NCI-H69 (cell line): ENCODE measurements at places on chromosomes 13 and 19.

DNA sequence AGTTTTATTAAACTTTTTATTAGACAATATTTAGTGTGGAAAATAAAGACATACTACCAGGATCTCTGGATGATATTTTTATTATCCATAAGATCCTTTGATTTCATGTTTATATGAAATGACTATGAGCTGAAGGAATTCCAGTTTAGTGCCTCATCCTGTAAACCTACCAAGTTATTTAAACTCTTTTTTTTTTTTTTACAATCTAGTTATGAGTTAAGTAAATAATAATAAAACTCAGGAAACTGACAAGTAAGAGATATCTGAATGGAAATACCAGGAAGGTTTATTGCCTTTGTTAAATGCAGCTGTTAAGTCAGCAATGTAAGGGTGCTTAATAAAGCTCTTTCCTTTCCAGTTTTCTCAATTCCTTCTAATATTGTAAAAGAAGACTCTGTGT lies 53.9 kb downstream of the RXFP2 start:
- no peak for DNase-seq

DNA sequence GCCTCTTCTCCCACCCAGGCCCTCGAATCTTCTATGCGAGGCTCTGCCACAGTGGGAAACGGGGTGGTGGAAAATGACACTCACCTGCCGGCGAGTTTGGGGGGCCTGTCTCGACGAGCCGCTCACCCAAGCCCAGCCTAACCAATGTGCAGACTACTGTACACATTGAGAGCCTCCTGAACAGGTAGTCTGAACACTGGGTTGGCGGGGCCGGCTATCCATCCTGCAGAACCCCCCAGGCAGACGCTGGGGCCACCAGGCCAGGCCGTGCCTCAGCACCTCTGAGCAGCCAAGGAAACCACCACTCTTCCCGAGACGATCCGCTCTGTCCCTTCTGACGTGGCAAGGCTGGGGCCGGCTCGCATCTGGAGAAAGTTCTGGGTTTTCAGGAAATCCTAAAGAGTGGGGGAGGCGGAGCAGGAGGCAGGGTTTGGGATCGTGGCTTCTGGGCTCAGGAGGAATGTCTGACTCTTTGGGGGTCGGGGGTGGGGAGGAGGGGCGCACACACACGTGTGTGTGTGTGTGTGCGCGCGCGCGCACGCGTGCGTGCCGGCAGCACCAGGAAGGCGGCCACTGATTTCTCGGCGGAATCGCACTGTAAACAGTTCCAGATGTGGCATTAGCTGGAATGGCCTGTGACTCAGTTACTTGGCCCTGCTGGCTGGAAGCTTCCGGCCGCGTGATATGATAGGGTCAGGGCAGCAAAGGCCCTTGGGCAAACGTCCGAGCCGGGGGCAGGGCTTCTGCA lies 18.5 kb downstream of the TMED1 start:
- DNase-seq = no peak

DNA sequence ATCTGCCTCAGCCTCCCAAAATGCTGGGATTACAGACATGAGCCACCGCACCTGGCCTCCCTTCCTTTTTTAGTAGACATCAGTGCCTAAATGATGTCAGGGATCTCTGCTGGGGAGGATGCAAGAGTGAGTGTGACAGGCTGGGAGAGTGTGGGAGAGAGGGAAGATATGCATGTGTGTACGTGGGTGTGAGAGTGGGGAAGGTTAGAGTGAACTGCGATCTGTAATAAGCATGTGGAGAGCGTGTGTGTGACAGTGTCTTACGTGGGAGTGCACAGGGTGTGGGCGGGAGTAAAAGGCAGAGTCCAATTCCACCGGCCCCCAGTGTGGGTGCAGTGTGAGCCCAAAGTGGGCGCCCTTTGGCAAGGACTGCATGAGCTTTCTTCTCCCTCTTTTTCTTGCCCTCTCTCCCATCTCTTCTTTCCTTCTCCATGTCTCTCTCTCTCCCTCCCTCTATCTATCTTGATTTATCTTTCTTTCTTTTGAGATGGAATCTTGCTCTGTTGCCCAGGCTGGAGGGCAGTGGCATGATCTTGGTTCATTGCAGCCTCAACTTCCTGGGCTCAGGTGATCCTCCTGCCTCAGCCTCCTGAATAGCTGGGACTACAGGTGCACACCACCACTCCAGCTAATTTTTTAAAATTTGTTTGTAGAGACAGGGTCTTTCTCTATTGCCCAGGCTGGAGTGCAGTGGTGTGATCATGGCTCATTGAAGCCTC lies 893 bp upstream of the NPHS1 start:
- no peak for DNase-seq

- DNase-seq = no peak
These were observed 128.6 kb upstream of the PEG3 start for GRCh38 chr19:56969156-56969555.

GRCh38 chr13:42477596-42478190 lies 96.3 kb upstream of the TNFSF11 start:
- DNase-seq = peak; percentile 8

DNA sequence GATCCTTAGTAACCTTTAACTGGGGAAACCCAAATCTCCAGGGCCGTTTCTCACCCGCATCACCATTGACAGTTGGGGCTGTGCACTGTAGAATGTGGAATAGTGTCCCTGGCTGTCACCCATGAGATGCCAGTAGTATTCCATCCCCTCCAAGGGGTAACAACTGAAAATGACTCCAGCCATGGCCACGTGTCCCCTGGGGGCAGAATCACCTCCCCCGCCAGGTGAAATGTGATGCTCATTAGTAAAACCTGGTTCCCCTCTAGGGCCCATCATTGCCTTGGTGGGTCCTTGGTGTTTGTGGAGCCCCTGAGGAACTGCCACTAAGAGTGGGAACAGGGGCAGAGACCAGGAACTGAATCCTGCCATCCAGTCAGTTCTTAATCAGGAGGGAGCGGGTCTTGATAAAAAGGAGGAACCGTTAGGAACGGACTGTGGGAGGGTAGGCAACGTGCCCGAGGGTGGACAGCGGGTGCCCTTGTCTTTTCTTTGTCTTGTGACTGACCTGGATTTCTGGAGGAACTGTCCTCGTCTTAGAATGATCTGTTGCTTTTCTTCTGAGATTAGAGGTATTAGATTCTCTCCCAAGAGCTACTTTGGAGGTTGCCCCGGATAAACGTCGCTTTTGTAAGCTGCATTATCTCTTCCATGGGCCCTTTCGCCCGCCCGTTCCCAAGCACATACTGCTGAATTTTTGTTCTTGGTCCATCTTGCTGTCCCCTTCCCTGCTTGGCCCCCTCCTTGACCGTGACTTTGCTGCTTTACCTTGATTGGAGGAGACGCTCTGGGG lies 3.5 kb downstream of the MYO9B start:
- no peak for DNase-seq

GRCh38 chr19:50330365-50331078 lies 1.3 kb upstream of the KCNC3 start:
- peak; percentile 83 for DNase-seq

DNA sequence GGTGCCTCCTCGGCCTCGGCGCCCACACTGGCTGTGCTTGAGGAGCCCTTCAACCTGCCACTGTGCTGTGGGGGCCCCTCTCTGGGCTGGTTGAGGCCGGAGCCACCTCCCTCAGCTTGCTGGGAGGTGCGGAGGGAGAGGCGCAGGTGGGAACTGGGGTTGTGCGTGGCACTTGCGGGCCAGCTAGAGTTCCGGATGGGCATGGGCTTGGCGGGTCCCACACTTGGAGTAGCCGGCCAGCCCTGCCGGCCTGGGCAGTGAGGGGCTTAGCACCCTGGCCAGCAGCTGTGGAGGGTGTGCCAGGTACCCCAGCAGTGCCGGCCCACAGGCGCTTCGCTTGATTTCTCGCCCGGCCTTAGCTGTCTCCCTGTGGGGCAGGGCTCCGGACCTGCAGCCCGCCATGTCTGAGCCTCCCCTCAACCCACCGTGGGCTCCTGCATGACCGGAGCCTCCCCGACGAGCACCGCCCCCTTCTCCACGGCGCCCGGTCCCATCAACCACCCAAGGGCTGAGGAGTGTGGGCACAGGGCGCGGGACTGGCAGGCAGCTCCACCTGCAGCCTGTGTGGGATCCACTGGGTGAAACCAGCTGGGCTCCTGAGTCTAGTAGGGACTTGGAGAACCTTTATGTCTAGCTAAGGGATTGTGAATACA lies 723.8 kb downstream of the DIAPH3 start:
- DNase-seq = no peak

GRCh38 chr13:113765564-113765910 lies 6.5 kb downstream of the TMEM255B start:
- peak; percentile 48 for DNase-seq

DNA sequence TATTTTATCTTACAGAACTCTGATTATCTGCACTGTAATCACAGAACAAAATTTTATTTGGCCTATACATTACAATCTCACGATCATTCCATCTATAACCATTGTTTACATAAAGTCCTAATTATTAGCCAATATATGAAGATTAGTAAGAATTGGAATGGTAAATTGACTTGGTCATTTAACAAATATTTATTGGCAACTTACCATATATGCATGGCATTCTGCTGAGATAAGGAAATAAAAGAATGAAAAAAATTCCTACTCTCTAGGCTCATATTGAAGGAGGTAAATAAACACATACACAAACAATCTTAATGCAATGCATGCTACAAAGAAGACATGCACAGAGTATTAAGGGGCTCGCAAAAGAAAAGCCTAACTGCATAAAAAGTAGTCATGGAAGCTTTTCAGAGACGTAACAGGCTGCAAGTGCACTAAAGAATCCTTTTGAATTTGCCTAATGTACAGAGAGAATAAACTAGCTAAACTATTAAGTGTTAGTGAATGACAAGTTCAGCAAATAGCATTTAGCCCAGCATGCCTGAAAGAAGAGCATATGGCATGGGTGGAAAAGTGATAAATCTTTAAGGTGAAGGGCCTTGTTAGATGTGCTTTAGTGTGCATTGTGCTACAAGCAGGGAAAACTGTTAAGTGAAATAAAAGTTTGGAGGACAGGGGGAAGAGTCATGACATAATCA lies 1131.1 kb downstream of the PCDH9 start:
- peak; percentile 91 for DNase-seq

DNA sequence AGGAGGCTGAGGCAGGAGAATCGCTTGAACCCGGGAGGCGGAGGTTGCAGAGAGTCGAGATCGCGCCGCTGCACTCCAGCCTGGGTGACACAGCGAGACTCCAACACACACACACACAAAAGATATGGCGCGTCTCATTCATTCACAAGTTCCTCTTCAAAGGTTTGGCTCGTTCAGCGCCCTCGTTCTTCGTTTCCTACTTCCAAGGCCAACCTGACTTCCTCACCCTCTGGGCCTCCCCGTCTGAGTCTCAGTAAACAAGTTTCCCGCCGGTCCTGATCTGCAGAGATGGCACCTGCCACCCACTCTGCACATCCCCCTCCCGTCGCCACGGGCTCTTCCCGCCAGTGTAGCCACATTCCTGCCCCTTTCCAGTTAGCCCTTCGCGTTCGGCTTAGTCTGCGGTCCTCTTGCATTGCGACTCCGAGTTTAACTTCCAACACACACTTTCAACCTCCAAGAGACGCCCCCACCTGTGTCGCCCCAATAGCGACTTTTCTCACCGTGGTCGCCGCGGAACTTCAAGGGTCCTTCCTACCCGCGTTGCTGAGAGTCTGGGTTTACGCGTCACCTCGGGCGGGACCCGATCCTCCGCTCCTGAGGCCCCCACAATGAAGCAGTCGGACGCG lies 1.3 kb upstream of the BSG start:
- peak; percentile 92 for DNase-seq

GRCh38 chr13:95540888-95541287 lies 11.6 kb upstream of the CLDN10 start:
- DNase-seq = peak; percentile 17

- DNase-seq = no peak
These were observed 1053.7 kb upstream of the SPRY2 start for GRCh38 chr13:81394640-81395039.

GRCh38 chr19:508204-509150 lies 1.2 kb downstream of the TPGS1 start:
- DNase-seq = peak; percentile 59
